ENCODE measurements at places on chromosomes 3 and 15.

- peak; percentile 75 for DNase-seq
These were observed 16.4 kb downstream of the CLK3 start for GRCh38 chr15:74631935-74632560.

GRCh38 chr3:29348316-29348715 is 67.4 kb downstream of the RBMS3 start:
- DNase-seq = no peak

- no peak for DNase-seq
These were observed 488.3 kb upstream of the ALCAM start for GRCh38 chr3:104878395-104878794.

DNA sequence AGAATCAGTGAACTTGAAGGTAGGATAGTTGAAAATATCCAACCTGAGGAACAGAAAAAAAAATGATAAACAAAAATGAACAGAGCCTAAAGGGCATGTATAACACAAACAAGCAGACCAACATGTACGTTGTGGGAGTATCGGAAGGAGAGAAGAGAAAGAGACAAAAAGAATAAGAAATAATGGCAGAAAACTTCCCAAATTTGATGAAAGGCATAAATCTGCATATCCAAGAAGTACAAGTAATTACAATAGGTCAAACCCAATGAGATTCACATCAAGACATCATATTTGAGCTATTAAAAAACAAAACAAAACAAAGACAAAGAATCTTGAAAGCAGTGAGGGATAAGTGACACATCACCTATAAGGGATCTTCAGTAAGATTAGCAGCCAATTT is 38.1 kb upstream of the ATP13A5 start:
- no peak for DNase-seq

GRCh38 chr3:192914848-192915247 is 2.8 kb downstream of the MB21D2 start:
- no peak for DNase-seq

DNA sequence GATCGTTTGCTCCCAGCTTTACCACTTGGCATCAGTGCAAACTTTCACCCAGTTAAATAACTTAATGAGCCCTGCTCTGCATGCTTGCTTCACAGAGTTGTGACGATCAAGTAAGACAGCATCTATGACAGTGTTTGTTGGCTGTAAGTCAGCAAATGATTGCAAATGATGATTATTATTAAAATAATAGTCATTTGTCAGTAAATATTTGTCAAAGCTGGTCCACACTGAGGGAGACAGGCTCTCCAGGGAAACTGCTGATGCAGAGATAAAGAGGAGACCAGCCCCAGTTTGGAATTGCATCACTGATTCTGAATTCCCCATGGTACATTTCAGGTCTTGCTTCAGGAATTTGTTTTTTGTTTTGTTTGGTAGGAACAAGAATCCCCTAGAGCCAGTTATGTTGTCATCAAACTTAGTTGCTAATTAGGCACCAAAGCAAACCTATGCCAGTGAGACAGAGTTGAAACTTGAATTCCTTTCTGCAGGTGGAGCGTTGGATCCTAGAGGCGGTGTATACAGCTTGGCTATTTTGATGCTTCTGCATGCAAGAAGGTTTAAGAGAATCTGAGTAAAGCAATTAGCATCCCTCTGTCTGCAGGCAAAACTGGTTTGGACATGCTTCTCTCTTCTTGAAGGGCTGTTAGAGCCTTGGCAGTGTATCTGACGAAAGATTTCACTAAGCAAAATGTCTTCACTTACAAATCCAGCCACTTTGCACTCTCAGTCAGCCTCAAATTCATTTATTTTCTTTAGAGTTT is 338.6 kb upstream of the TPRG1 start:
- no peak for DNase-seq

DNA sequence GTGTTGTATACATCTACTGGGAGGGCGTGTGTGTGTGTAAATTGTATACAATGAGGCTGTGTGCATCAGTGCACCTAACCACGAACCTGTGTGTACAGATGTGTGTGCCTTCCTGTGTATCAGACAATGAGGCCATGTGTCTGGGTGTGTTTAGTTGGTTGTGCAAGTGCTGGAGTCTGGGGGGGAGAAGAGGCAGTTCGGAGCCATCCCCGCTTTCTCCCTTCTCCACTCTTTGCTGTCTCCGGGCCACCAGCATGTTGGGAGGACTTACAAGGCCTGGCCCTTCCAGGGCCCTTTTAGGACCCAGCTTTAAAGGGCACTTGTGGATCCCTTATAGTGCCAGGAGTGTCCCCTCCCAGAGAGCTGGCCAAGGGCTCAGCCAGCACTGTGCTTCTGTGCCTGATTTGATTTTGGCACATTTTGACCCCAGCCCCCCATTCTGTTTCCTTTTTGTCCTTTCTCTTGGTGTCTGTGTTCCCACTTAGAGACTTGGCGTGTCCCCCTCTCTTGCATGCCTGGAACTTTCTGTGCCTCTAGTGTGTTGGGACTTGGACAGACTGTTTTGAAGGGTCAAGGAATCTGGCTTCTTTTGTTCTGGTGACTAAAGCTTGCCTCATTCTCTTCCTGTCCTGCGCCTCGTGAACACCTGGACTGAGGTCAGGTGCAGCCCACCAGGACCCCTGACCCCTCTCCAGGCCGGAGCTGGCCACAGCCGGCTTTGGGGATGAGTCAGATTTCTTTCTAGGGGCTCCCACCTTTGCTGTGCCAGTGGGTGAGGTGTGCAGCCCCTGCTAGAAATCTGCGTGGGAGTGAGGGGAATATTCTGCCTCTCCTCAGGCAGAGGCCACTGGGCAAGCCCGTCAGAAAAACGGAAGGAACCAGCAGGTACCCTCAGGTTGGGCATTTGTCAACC is 1.5 kb downstream of the CTDSPL start:
- DNase-seq = no peak

DNA sequence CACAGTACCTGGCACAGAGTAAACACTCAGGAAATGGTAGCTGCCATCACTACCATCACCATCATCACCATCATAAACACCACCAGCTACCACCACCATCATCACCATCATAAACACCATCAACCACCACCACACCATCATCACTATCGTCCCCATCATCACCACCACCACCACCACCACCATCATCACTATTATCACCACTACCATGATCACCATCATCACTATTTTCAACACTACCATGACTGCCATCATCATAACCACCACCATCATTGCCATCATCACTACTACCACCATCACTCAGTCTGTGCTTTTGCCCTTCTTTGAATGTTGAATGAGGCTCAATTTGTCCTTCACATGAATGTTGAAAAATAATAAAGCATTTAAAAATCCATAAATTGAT is 21.2 kb upstream of the IL16 start:
- no peak for DNase-seq

DNA sequence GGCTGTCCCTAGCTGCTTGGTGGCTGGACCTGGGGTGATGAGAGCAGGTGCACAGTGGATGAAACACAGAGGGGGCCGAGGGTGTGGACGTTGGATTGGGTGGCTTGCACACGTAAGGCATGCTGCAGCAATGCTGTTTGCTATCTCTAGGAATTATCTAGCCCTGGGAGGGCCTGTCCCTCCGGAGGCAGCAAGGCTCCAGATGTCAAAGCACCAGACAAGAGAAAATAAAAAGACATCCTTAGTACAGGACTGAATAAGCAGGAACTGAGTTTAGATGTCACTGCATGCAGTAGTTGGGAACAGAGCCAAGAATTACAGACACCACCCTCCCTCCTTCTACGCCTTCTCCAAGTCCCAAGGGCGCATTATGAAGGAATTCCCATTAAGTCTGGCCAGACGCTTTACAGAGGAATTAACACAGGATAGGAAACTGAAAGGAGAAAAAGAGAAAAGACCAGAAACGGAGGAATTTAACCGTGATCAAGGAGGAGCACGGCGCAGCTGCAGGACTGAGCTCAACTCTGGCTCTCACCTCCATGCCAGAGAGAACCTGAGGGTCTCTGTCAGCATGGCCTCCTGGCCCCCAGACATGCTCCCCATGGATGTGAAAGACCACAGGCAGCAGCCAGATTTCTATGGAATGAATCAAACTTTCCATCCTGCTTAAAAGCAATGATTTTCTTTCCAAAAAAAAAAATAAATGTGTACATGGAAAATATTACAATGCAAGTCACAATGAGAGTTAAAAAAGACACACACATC is 13.8 kb downstream of the ATP10A start:
- DNase-seq = peak; percentile 46

- no peak for DNase-seq
These were observed 93.0 kb downstream of the ALCAM start for GRCh38 chr3:105459566-105460290.

DNA sequence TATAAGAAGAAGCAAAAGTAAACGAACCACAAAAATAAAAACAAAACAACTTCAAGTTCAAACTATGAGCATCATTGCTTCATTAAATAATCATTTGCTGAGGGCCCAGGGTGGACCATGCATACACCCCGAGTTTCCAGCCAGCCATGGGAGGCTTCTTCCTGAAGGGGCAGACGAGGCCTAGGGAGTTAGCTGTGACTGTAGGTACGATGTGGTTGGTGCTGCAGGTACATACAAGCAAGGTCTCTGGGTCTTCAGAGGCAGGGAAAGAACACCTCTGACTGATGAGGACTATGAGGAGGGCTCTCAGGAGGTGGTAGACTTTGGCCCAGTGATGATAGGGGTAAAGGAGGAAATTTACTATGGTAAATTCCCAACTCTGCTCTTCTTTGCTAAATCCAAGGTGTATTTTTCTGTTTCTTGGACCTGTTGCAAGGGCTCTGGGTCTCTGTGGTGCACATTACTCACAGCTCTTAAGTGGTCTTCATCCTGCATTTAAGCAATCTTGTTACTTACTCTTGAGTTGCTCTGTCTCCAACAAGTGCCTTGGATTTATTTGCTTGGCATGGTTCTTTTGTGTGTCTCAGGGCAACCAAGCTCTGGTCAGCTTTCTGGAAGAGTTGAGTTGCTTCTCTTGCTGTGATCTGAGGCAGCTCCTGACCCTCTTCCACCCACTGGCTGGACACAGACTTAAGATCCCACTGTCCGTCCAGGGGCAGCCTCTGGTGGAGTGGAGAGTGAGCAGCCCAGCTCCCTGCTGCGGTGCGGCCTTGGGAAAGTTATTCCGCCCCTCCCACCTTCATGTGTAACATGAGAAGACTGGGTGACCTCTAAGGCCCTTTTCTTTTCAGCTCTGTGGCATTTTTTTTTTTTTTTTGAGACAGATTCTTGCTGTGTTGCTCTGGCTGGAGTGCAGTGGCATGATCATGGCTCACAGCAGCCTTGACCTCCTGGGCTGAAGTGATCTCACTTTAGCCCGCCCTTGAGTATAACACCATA is 56.1 kb upstream of the KIF23 start:
- DNase-seq = no peak

GRCh38 chr3:155984791-155985417 is 114.5 kb downstream of the GMPS start:
- no peak for DNase-seq

DNA sequence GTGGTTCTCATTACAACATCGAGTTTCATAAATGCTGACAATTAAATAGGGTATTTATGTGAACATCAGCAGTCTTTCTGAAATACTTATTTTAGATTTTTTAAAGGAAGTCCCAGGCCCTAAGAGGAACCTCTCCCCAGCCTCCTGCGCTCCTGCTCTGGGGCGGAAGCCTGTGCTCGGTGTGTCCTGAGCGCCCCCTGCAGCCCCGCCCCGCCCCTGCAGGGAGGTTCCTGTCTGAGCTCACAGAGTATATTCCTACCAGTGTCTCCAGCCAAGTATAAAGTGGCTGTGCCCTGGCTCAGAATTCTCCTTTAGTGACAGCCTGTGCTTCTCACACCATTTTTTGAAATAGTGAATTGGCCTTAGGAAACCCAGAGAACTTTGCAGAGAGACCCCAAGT is 567.9 kb downstream of the GOLGA6L6 start:
- peak; percentile 26 for DNase-seq

DNA sequence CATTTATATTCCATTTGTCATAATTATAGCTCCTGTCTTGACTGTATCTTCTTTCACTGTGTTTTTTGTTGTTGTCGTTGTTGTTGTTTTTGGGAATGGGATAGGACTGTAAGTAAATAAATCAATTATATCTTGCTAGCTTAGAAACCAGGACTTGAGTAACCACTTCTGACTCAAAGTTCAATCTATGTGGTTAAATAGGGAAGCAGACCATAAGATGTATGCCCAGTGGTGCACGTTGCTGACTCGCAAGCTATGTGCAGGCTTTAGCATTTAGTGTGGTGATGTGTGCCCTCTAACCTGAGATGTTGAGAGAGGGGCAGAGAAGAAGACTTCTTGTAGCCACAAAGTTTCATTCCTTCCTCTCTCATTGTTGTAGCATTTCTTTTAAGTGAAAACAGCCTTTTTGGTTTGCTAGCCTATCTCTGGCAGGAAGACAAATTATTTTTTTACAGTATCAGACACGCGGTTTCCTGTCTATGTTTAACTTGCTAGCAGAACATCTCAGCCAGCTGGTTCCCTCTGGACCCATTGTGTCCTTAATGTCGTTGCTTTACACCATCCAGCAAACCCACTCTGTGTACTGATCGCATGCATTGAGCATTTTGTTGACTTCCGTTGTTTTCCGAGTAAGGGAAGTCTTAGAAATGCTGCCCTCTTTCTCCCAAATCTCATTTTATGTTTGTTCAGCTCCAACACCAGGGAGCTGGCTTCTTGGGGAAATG is 52.1 kb downstream of the TGFBR2 start:
- DNase-seq = peak; percentile 71

- DNase-seq = no peak
These were observed 260.5 kb upstream of the TPRG1 start for GRCh38 chr3:188911026-188911850.

DNA sequence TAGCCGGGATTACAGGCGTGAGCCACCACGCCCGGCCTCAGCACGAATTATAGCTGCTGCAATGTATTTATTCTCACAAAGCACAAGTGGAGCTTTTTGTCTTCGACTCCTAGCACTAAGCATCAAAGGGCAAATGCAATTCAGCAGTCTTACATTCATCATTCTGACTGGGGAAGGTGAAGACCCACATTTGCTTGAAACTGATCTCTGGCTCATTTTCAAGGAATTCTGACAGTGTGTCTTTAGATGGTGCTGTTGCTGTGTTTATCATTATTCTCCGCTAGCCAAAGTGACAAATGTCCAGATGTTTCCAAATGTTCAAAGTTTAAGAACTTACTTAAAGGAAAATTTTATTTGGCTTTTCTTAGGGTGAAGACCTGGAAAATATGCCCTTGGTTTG is 55.9 kb downstream of the SGO1 start:
- no peak for DNase-seq

DNA sequence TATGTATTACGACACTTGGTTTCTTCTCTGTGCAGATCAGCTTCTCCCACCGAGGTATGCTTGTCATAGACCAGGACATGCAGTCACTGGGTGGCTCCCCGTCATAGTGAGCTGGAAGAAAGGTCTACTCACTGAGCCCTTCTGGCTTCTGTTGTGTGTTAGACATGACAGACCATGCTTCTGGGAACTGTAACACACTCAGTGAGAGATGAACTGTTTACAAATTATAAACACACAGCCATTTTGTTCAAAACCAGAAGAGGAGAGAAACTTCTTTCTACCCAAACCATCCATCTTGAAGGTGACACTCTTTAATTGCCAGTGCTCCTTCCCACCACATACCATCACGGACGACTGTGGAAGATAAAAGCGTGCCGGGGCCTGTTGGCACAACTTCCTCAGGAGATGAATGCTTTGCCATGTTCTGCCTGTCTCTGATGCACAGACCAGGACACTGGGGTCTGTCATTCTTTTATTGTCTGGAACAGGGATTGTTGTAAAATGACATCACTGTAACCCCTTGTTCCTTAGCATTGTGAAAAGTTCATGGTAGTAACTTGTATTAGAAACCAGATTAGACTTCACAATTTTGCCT is 214.3 kb downstream of the MCTP2 start:
- DNase-seq = no peak

- DNase-seq = peak; percentile 14
These were observed at the start of gene GPR156 for GRCh38 chr3:120284747-120285507. Gene GPR156 (minus strand): TSS chr3:120285222. CDS start chr3:120244098, 41,124 bp downstream.

GRCh38 chr3:194870394-194871110 is 184.9 kb downstream of the FAM43A start:
- DNase-seq = no peak

Data from stimulated activated CD4-positive, alpha-beta T cell treated with anti-CD3 and anti-CD28 coated beads, Interleukin-15, amount 100 ng/mL, for 24 hours (primary cell).